ENCODE measurements at places on chromosomes 11 and 22.
A peak's percentile ranks its signal among the peaks of the same experiment; 100 is the strongest.

GRCh38 chr11:119094816-119095065 is 6.9 kb downstream of the DPAGT1 start:
- peak; percentile 87 for DNase-seq

- DNase-seq: no peak
Measured at GRCh38 chr11:11899401-11899800, 57.6 kb downstream of the USP47 start.

DNA sequence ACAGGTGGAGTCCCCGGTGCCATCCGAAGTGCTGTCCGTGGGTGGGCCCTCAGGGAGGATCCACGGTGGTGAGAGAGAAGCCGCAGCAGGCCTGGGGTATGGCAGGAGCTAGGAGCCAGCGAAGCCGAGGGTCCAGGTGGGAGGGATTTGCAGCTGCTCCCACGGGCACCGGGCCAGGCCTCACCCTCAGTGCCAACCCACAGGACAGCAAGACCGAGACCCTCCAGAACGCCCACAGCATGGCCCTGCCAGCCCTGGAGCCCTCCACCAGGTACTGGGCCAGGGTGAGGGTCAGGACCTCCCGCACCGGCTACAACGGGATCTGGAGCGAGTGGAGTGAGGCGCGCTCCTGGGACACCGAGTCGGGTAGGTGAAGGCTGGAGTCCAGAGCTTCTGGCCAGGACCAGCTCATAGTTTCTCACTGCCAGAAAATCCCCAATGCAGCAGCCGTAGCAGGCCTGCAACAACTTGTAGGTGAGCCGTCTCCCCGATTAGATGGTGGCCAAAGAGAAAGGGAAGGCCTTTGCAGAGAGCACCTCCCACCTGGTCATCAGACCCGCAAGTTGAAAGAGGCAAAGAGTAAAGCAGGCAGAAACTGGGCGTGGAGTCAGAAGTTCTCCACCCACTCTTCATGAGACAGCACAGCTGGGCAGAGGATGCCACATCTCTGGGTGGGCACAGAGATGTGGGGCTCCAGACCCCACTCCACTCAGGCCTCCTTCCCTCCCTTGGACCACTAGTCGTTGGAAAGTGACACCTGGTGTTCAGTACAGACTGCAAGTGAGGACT is 20.4 kb downstream of the CSF2RB start:
- no peak for DNase-seq

GRCh38 chr11:60594998-60595642 is 79.9 kb downstream of the MS4A13 start:
- no peak for DNase-seq

DNA sequence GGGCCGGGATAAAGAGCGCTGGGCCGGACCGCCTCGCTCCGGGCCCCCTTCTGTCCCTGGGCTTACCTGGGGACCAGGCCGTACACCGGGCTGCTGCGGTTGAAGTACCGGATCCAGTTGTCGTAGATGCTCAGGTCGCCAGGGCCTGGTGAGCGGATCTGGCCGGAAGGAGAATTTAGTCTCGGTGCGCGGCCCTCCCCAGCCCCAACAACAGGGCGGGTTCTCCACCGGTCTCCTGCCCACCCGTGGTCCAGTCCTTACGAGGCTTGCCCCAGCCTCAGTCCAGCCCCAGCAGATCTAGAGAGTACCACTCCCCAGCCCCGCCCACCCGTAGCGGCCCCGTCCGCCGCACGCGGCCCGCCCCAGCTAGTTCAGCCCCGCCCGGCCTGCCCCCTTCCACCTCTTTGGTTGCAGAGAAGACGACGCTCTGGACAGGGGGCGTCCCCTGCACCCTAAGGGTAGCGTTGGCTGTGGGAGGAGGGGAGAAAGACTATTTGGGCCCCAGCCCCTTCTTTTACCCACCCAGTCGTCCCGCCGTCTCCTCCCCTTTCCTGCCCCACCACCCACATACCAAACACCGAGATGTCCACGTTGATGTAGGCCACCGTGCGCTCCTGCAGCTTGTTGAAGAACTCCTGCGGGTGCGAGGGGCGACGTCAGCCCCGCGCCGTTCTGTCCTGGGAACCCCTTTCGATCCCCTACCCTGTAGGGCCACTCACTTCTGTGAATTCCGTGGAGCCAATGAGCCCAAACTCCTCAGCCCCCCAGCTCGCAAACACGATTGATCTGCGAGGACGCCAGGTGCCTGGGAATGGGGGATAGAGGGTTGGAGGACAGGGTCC is 6.8 kb downstream of the SAC3D1 start:
- DNase-seq: no peak

- peak; percentile 80 for DNase-seq
Measured at GRCh38 chr11:35099278-35100012, 39.5 kb upstream of the CD44 start.

- DNase-seq: no peak
Measured at GRCh38 chr11:34049028-34049427, 2.5 kb upstream of the CAPRIN1 start.

- DNase-seq: peak; percentile 68
Measured at GRCh38 chr11:29019960-29020683, 911.9 kb downstream of the METTL15 start.

- no peak for DNase-seq
Measured at GRCh38 chr11:56852131-56852530, 103.6 kb upstream of the OR9G4 start.

Measured in fibroblast of pulmonary artery (primary cell).